Stimulated activated CD4-positive, alpha-beta T cell treated with anti-CD3 and anti-CD28 coated beads, Interleukin-1b, Interleukin-23, amount 100 ng/mL, for 24 hours (primary cell): ENCODE measurements at places on chromosomes 11 and 22.

DNA sequence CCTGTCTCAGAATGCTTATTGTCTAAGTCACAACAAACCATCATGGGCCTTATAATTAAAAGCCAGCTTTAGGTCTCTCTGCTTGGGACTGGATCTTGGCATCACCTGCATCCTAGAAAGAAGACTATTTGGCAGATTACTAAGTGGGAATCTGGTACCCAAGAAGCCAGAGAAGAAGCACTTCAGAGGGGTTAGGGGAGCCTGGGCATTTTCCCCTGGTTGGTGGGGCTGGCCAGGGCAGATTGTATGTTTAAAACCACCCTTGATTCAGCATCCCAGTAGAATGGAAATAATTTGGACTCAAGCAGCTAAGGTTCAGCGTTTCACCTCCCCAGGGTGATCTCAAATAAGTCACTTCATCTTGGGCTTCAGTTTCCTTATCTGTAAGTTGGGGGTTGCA, 193.7 kb downstream of the MIAT start:
- no peak for DNase-seq

DNA sequence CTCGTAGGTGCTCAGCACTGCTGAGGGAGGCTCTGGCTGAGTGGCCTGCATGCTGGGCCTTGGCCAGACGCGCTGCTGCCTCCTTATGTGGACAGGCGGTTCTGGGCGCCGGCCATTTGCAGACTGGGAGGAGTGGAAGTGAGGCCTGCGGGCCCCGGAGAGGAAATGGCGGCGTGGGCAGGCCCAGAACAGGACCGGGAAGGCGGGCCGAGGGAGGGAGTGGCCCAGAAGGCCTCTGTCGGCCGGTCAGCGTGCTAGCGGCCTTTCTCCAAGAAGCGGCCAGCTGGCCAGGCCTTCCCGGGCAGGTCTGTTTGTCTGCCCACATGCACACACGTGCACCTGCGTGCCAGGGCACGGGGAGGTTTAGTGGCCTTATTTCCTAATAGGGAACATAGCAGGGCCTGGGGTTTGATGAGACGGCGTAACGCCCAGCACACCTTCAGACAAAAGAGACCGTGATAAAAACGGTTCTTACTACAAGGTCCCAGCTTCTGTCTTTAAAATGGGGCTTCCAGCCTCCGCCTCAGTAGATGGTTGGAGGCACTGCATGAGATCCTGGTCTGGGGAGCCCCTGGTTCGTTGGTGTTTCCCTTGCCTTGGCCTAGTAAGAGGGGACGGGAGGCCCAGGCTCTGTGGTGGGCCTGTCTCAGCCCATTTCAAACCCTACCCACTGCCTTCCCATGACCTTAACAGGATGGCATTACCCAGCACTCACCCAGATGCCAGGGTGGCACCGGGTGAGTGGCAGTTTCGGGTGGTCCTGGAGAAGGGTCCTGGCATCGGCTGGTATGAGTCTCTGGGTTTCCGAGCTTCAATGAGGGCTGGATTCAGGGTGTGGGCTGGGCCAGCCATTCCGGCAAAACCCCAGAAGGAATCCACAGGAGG, 65.1 kb upstream of the PPARA start:
- no peak for DNase-seq

GRCh38 chr11:127552446-127552845, 551.9 kb upstream of the KIRREL3 start:
- no peak for DNase-seq

DNA sequence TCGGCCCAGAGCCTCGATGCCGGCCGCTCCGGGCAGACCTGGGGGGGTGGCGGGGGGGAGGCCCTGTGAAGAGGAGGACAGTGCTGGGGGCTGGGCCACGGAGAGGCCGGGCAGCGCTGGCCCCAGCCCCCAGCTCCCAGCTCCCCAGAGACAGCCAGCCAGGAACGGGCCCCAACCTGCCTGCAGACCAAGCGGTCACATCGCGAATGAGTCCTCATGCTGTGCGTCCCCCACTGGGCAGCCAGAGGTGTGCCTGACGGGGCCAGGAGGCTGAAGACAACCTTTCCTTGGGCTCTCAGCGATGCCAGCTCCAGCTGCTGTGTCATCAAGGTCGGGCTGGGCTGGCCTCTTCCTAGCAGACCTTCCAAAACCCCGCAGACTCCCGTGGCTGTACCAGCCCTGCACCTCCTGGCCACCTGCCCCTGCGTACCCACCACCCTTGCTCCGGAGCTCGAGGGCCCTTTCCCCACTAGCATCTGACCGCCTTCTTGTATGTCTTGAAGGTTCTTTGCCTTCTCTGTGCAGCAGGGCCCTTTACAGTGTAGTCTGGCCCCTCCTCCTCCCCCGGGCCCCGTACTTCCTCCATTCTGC, 88.4 kb downstream of the CDKN1C start:
- DNase-seq = no peak

DNA sequence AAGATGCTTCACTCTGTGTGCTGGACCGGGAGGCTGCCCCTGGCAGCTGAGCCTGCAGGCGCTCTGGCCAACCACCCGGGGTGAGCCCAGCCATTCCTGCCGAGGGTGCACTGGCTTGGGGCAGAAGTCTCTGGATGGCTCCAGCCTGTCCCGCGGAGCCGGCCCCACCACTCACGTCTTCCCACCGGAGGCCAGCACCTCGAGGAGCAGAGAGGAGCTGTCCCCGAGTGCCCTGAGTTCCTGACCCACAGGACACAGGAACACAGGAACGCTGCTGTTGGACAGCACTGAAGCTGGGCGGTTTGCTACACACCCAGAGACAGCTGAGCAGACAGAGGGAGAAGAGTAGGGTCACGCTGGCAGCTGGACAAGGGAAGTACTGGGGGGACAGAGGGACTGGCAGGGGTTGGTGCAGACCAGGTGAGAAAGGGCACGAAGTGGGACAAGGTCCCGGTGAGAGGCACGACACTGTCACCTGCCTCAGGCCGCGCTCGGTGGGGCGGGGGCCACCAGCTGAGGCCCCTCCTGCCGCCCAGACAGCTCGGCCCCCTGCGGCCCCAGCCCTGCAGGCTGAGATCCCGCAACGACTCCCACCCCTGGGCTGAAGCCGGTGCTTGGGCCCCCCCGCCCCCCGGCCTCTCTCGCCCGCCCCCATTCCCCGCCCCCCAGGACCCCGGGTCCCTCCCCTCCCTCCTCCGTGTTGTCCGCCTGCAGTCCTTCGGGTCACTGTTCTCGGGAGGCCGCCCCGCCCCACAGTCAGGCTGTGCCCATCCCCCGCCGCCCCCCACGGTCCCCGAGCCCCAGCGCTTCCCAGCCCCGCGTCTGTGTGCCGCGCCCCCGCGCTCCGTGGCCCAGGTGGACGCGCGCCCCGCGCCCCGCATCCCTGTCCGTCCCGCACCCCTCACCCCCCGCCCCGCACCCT, 624 bp upstream of the B4GALNT4 start:
- no peak for DNase-seq

GRCh38 chr22:36541831-36542411, 13.0 kb upstream of the EIF3D start:
- DNase-seq = peak; percentile 28
